ENCODE measurements at places on chromosomes 1 and 21. TPM values are rescaled to one million over a fixed set of nuclear protein-coding genes. Genes with fewer than 3 reads are reported as not detected.

Gene HTR6
- total RNA-seq: 0.68 TPM

Gene INSRR
- total RNA-seq: 7.0 TPM

Gene TTC13
- total RNA-seq: 10.2 TPM

Gene MYCBP
- total RNA-seq: 24.3 TPM

Gene SLFNL1
- total RNA-seq: 96.8 TPM

Measured in testis (tissue), 5 donors.